Activated T-helper 1 cell treated with anti-CD3 and anti-CD28 coated beads, Interleukin-2, amount 50 U/mL, for 16 hours (primary cell): ENCODE measurements at places on chromosomes 3 and 15.

- DNase-seq, result no peak
These were observed 582.0 kb upstream of the SEMA6D start for GRCh38 chr15:47135267-47135666.

DNA sequence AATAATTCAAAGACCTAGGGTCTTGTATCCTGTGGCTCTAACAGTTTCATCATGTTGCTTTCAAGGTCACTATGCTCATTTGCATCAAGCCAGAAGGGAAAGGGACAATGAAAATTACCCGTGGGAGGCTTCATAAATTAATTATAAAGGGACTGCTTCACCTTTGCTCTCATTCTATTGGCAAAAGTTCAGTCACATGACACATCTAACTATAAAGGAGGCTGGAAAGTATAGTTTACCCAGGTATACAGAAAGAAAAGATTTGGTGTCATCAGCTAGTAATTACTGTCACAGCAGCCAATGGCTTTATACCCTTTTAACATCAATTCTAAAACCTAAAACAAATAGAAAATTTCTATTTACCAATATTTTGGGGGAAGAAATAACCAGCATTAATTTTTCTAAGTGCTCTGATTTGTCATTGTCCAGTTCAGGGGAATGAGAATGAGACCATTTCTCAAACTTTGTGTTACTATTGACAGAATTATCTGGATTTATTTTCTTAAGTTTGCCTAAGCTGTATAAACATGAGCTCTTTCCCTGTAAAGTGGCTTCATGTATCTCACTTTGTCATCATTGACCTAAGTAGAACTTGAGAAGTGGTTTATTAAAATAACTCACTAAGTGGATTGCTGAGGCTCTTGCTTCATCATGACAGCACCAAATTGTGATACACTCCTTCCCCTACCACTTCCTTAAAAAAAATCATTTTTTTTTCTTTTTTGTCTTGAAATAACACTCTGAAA is 257.7 kb upstream of the PEX5L start:
- no peak for DNase-seq

- DNase-seq, result no peak
These were observed 366.8 kb upstream of the KCNMB2 start for GRCh38 chr3:178169421-178169820.

- no peak for DNase-seq
These were observed 8.1 kb upstream of the CSK start for GRCh38 chr15:74773731-74774252.

DNA sequence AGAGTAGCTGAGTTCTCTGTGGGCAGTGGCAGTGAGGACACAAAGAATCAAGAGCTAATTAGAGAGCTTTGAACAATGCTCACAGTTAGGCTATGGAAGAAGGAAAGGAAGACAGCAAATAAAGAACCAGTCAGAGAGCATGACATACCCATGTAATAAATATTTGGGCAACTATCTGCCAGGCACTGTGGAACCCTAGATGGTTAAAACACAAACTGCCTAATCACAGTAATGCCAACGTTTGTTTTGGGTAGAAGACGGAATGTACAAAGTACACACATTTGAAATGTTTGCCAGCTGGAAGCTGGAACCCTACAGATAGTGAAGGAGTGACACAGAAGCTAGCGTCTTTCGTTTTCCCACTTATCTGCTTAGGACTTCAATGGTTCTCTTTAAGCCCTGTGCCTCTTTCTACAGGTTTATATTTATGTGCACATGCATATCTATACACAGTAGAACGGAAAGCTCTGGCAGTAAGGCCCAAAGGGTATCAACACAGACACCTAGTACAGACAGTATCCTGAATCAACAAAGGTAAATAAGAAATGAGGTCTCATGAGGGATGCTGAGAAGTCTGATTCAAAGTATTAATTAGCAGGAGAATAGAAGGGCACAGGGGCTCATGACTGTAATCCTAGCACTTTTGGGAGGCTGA is 44.6 kb downstream of the ANKRD28 start:
- no peak for DNase-seq

DNA sequence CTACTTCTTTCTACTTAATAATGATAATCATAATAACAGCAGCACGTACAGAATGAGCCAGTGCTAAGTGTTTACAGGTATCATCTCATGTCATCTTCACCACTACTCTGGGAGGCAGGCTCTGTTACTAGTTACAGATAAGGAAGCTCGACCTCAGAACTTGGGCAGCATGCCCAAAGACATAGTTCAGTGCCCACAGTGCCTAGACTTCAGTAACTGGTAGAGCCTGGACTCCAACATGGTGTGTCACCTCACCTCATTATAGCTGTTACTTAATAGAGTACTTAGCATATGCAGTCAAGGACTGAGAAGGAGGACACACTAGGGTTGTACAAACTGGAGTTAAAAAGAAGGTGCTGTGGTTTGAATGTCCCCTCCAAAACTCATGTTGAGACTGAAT is 7.6 kb downstream of the GADL1 start:
- no peak for DNase-seq

GRCh38 chr15:89399238-89400115 is 64.9 kb upstream of the POLG start:
- no peak for DNase-seq

GRCh38 chr15:99590913-99591646 is 25.3 kb downstream of the MEF2A start:
- no peak for DNase-seq

- no peak for DNase-seq
These were observed 7.4 kb upstream of the FGF7 start for GRCh38 chr15:49415638-49416037.

DNA sequence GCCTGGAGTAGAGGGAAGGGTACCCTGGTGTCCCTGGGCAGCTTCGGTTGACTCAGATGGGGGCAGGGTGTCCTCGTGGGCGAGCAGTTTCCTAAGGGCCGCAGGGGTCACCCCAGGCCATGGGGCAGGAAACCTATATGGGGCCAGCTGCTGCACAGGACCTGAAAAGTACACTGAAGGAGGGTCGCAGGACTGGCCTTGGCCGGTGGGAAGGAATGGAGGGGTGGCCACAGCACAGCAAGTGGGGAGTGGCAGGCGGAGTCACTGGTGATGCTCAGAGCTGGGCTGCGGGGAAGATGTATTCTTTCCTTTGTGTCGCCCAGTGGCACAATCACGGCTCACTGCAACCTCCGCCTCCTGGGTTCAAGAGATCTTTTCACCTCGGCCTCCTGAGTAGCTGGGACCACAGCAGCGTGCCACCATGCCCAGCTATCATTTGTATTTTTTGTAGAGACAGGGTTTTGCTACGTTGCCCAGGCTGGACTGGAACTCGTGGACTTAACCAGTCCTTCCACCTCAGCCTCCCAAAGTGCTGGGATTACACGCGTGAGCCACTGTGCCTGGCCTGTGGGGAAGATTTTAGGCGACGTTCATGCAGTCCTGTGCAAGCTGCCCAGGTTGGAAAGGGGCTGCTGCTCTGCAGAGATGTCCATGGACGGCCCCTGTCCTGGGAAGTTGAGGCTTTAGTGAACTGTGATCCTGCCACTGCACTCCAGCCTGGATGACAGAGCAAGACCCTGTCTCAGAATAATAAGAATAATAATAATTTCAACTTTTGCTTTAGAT is 57.2 kb downstream of the EFCAB12 start:
- no peak for DNase-seq

DNA sequence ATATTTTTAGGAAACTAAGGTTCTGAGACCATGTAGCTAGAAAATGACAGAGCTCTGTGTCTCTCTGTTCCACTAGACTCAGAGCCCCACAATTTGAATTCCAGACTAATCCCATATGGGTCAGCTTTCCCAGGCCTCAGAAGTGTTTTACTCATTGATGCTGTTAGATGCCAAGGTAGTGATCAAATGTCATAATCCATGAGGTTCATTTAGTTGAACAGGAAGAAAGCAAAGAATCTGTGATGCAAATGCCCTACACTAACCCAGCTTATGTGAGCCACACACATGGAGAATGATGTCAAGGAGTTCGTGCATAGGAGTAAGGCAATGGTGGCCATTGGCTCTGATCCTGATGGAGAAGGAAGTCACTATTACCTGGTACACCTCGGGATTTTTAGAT is 363.4 kb upstream of the RARB start:
- DNase-seq, result no peak

GRCh38 chr3:170897978-170898377 is 10.5 kb downstream of the EIF5A2 start:
- no peak for DNase-seq

- no peak for DNase-seq
These were observed 468.1 kb downstream of the SHQ1 start for GRCh38 chr3:72380193-72380592.

GRCh38 chr3:10085738-10086137 is 22.3 kb downstream of the FANCD2OS start:
- DNase-seq, result no peak

DNA sequence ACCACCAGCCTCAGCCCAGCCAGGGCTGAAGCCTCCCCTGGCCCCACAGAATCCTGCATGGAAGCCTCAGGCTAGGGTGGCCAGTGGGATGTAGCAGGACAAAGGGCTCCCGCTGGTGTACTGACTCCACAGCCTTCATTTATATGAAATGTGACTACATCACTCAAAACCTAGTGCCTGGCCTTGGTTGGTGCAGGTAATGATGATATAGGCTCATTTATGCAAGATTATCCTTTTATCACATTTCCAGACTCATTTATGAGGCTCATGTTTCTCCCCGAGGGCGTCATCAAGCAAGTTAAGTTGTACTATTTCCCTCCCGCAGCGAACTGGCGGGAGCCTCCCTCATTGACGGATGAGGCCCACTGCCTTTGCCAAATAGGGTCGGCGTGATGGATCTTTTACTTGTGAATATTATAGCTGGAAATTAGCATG is 179.1 kb upstream of the SMAD3 start:
- no peak for DNase-seq

- DNase-seq, result peak; percentile 24
These were observed 39.3 kb downstream of the KLHL6 start for GRCh38 chr3:183515968-183516851.

DNA sequence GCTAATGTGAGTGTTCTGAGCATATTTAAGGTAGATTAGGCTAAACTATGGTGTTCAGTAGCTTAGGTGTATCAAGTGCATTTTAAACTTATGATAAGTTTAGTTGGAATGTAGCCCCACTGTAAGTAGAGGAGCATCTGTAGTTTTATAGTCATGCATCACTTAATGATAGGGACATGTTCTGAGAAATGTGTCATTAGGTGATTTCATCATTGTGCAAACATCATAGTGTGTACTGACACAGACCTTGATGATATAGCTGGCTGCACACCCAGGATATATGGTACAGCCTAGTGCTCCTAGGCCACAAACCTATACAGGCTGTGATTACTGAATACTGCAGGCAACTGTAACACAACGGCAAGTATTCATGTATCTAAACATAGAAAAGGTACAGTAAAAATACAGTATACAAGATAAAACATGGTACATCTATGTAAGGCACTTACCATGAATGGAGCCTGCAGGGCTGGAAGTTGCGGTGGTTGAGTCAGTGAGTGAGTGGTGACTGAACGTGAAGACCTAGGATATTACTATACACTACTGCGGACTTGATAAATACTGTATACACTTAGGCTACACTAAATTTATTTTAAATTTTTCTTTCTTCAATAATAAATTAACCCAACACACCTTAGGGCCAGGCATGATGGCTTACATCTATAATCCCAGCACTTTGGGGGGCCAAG is 17.9 kb downstream of the DNAH1 start:
- no peak for DNase-seq

- DNase-seq, result no peak
These were observed 76.5 kb downstream of the PFN2 start for GRCh38 chr3:149894205-149894604.

DNA sequence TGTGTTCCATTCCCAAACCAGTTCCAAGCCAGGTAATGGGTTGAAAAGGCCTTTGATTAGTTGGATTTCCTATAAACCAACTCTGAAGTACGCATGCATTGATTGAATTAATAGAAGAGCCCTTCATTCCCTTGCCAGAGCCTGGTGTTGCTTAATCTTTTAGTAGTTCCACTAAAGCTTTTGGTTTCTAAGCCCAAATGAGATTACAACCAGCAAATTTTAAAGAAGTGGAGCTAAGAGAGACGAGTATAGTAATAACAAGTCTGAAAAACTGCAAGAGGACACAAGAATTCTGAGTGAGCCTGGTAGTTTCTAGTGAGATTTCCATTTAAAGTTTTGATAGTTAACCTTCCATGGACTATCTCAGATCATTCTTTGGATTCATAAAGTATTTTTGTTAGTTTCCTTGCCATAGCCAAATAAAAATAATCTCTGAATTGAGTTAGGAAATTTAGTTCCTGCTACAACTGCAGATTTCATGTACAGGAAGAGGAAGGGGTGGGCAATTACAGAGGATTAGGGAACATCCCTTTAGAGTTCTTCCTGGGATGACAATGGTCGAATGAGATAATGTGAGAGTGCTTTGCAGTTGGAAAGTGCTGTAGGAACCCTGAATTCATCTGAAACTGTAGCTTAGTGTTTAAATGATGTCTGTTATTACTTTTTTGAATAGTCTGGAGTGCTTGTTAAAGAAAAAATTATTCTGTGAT is 136.8 kb downstream of the FNDC3B start:
- no peak for DNase-seq

DNA sequence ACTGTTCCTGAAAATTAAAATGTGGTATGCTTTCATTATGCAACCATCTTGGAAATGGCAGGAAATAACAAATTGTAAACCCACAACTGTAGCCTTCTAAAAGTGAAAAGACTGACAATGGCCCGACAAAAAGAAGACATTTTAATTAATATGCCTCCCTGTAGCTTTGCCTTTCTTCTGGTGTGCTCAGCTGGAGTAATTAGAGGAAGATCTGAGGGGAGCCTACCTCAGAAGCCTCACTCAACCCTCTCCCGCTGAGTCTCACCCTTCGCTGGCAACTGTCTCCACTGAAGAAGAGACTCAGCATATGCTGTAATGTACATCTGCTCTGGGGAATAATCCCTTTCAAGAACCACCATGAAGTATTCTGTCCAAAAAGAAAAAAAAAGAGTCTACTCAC is 104.7 kb upstream of the SETMAR start:
- DNase-seq, result no peak

DNA sequence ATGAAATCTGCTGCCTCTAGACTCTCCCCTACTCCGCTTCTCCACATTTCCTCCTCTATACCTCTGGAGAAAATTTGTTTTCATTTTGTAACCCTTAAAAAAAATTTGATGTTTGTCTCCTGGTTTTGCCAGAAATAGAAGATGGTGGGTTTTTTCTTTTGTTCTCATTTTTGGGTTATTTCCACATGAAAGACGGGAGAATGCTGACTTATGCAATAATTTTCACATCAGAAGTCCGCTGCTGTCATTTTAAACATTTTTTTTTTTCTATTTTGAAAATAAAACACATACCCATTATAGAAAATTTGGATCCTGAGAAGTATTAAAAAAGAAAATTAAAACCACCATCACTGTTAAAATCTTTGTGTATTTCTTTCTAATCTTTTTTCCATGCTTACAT is 320.8 kb upstream of the NR2E3 start:
- no peak for DNase-seq

- no peak for DNase-seq
These were observed 150.7 kb downstream of the KLF13 start for GRCh38 chr15:31477301-31477700.
